ENCODE measurements at places on chromosomes 3 and 15.
A peak's percentile ranks its signal among the peaks of the same experiment; 100 is the strongest.

GRCh38 chr3:17980863-17981262, 238.4 kb upstream of the TBC1D5 start:
- no peak for DNase-seq

DNA sequence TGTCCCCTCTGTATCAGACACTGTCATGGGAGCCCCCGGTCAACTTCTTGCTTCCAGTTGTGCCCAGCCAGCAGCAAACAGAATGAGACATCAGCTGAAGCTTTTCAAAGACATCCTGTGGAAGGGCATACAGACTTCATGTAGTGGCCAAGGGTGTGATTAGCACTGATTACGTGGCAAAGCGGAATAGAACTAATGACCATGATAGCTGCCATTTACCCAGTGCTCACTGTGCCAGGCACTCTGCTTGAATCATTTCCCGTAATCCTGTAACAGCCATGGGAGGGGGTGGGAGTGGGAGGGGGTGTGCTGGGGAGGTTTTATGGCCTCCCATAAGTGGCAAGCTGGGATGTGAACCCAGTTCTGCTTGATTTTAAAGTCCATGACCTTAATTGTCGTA, 29.5 kb downstream of the LPP start:
- peak; percentile 34 for DNase-seq

- no peak for DNase-seq
Observed at GRCh38 chr3:47578119-47578632, 489 bp downstream of the CSPG5 start.

GRCh38 chr3:146300768-146301167, 49.9 kb upstream of the PLSCR4 start:
- DNase-seq: no peak

Measured in retinal pigment epithelial cell (primary cell).